ENCODE measurements at places on chromosomes 13 and 19.

- no peak for DNase-seq
These were observed 86.1 kb downstream of the GGACT start for GRCh38 chr13:100502446-100502845.

DNA sequence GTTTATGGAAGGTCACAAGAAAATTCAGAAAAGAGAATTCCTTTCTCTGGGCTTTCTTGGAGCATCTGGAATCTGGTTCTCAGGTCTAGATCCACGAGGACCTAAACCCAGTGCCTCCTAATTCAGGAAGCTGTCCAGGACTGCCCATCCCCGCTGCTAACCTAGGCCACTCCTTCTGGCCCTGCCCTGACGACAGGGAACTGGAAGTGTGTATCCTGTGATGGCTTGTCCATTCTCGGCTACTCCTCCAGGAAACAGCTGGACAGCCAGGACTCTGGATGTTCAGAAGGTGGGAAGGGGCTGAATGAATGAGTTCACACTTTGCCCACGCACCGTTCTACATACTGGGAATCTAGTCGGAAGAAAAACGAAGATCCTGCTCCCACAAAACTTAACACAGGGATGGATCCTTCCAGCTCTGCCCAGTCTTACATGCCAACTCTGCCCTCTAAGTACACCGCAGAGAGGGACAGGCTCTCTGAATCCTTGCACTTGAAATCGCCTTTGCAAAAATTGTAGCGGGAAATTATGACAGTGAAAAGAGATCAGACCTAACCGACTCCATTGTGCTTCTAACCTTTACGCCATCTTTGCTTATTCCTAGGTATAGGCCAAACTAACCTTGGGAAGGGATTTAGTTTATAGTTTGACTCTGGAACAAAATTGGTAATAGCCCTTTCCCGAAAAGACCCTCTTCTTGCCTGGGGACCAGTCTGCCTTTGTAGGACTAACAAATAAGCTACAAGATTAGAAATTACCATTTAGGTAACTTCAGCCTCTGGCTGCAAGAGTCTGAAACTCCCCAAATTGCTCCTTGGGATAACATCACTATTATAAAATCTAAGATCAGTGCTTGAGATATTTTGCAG lies 1.8 kb downstream of the LSM4 start:
- DNase-seq, result no peak

GRCh38 chr19:52724701-52725514 lies 9.9 kb downstream of the ZNF611 start:
- DNase-seq, result no peak

GRCh38 chr13:31350560-31350959 lies 150.8 kb downstream of the B3GLCT start:
- no peak for DNase-seq

GRCh38 chr13:100738176-100738855 lies 63.7 kb upstream of the TMTC4 start:
- DNase-seq, result no peak

GRCh38 chr13:84118839-84119409 lies 236.7 kb upstream of the SLITRK1 start:
- no peak for DNase-seq

- DNase-seq, result no peak
These were observed 187.6 kb upstream of the RNF113B start for GRCh38 chr13:98364647-98365046.

- no peak for DNase-seq
These were observed 20.9 kb downstream of the CCDC70 start for GRCh38 chr13:51882570-51883225.

GRCh38 chr13:41458761-41459431 lies 1.5 kb downstream of the RGCC start:
- DNase-seq, result peak; percentile 85

GRCh38 chr13:81987159-81987558 lies 1646.2 kb upstream of the SPRY2 start:
- DNase-seq, result peak; percentile 23

GRCh38 chr13:112324116-112324515 lies 52.0 kb upstream of the SPACA7 start:
- DNase-seq, result no peak

DNA sequence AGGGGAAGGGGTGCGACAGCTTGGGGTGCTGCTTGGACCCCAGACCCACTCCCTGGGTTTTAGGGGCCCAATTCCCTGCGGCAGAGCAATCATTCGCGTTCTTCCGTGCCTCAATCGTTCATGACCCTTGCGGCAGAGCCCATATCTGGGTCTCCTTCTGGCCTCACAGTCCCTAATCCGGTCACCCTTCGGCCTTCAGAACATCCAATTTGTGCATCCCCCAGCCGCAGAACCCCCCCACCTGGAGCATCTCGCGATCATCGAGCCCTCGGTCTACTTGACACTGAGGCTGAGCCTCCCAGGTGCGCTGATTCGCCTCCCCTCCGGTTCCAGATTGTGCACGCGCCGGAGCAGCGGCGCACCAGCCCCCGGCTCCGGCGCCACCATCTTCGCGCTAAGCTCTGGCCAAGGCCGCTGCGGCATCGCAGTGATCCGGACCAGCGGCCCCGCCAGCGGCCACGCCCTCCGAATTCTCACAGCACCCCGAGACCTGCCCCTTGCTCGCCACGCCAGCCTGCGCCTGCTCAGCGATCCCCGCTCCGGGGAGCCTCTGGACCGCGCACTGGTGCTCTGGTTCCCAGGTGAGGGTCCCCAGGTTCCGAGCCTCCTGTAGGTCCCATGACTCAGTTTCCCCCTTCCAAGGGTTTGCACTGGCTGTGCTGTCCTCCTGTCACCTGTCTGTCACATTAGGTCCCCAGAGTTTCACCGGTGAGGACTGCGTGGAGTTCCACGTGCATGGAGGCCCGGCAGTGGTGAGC lies 501 bp downstream of the GTPBP3 start:
- DNase-seq, result peak; percentile 21

DNA sequence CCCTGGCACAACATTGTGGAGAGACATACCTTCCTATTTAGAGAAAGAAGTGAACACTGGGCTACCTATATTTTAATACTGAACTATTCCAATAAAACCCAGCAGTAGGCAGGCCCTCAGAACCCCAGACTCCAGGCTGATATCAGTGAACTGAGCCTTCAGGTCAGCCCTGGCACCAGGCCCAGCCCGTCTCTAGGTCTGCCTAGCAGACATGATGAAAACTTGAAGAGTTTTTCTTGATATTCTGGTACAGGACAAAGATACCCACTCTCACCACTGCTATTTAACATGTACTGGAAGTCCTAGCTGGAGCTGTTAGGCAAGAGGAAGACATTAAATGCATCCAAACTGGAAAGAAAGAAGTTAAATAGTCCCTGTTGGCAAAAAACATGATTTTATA lies 396.6 kb upstream of the SPRY2 start:
- no peak for DNase-seq

DNA sequence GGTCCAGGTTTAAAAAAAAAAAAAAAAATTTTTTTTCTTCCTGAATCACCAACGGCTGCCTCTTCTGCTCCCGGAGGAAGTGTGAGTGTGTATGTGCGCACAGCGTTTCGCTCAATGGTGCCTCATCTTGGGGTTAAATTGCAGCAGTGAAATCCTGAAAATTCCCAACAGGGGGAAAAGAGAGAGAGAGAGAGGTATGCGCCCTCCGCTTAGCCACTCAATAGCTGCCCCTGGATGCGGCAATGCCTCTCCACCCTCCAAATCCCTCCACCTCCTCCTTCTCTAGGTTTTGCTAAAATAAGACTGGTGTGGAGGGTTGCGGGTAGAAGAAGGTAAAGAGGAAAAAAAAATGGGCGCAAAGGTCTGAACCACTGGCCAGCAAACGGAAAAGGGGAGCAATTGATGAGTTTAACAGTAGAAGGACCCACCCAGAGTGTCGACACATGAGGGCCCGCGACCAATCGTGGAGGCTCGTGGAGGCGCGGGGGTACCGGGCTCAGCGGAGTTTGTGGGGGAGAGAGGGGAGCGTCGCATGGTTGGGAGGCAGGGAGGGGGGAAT lies 853 bp upstream of the CACNA1A start:
- DNase-seq, result no peak

DNA sequence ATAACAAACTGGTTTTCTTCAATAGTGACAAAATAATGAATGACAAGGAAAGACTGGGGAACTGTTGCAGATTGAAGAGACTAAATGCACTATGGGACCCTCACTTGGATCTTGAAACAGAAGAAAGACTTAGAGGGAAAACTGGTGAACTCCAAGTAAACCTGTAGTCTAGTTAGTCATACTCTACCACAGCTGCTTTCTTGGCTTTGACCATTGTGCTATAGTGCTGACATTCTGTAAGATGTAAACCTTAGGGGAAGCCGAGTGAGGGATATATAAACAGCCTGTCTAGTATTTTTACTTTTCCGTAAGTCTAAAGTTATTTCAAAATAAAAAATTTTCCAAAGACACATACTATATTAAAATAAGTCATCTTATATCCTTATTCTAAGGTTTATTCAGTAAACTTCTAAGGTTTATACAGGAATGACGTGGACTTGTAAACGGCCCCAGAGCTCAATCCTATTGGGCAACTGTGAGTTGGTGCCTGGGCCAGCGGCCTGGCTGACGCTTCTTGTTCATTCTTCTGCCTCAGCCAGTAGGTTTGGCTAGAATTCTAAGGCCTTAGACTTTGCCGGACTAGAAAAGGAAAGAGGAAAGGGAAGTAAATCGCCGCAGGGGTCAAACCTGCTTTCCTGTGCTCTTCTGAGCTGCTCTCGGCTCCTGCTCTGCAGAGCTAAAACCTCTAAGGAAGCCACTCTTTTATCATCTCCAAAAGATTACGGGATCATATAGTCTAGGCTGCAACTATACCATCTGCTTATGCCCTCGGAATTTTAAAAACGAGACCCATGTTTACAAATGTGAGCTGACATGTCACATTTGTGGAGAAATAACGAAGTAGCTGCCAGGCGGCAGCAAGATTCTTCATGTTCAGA lies 33.6 kb upstream of the UBE2L5 start:
- DNase-seq, result no peak

- no peak for DNase-seq
These were observed 144.6 kb downstream of the NBEA start for GRCh38 chr13:35086667-35087066.

DNA sequence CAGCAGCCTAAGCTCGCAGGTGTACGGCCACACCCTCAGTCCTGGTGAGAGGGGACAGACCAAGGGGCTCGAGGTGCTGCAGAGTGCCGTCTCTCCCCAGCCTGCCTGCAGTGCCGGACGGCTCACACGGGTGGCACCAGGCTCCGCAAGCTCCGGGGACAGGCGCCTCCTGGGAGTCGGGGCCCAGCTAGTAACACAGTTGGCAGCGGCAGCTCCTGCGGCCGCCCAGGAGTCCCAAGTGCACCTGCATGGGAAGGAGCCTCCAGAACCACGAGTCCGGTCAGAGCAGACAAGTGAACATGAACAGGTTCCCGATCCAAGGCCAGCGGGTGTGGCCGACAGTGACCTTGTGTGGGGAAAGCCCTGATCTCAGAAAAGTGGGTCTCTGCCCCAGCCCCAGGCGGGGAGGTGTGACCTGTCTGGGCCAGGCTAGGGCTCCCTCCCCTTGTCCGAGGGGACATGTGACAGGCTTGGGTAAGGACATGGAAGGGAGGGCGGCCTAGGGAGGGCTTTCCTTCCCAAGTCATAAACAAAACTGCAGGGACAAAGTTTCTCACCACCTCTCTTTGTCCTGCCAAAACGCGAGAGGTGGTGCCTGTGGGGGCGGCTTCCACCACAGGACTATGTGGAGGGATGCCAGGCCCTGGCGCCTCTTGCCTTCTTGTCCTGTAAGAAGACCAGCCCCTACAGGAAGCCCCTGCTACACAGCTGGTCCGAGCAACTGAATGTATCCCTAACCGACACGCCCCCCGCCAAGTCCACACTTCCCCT lies 46.5 kb downstream of the MLLT1 start:
- DNase-seq, result no peak

- no peak for DNase-seq
These were observed at the start of gene ITGBL1 for GRCh38 chr13:101452519-101453485. Gene ITGBL1 (plus strand): TSS chr13:101452675. CDS start chr13:101452834, 159 bp downstream.

GRCh38 chr19:51749979-51750378 lies 1.7 kb downstream of the FPR1 start:
- DNase-seq, result no peak

DNA sequence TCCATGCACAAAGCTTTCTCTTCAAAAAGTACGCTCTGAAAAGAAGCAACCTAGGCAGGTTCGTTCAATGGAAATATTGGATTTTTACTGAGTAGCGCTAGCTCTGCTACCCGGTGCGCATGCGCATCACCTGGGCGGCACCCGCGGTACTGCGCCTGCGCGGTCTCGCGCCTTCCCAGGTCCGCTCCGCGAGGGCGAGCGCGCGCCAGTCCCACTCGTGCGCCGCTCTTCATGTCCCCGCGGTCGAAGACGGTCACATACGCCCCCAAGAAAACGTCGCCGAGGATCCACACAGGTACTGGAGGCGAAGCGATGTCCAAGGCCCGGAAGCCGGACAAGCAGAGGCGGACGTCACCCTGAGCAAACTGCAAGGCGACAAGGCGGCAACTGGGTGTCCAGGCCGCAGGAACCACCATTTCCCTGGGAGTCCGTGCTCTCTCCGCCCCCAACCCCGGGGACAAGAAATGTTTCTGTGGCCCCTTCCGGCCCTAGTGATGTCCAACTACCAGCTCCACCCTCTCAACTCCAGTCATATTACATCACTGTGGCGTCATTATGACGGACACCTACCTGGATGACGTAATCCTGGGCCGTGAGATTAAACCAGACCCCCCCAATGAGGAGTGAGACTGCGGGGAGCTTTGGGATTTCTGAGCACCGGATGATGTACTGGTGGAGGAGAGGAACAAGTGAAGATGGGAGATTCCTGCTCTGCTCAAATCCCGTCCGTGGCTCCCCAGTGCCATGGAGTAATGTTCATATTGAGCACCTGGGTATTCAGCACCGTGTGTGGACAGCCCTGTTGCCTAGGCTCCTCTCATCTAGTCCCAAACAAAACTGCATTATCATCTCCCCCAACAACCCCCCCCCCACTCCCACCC lies 4.8 kb upstream of the KCNC3 start:
- no peak for DNase-seq
